ENCODE measurements at places on chromosomes 4 and X.

DNA sequence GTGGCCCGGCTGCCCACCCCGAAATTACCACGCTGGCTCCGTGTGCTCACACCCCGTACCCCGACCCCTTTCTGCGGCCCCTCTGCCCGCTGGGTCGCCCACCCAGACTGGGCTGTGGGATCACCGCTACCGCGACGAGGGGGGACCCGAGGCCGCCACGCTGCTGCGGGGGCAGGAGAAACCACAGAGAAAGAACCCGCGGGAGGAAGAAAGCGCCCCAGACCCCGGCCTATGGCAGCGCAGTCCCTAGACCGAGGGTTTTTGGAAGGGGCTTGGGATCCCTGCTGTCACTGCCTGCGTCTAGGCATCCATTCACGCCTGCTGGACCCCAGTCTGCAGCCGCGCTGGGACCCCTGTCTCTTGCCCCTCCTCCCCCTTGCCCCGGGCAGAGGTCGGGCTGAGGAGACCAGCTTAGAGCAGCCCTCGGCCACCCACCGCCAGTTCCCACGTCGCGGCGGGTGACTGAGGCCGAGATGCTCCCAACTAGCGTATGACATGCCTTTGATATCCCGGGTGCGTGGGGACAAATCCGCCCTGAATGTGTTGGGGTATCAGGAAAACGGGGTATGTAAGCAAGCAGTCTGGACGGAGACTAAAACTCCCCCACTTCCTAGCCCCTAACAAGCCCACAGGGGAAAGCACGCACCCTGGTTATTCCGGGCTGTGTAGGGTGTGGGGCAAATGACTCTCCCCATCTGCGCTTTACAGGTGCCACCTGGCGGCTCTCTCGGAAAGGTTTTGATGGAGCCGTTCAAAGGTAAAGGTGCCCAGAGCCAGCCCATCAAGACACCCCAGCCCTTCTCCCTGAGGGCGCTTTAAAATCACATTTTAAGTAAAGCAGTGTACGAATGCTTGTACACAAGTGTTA is 862 bp upstream of the INPP4B start:
- peak; percentile 18 for DNase-seq

GRCh38 chrX:140918398-140919038 is 83.9 kb upstream of the SPANXB1 start:
- DNase-seq, result peak; percentile 34

DNA sequence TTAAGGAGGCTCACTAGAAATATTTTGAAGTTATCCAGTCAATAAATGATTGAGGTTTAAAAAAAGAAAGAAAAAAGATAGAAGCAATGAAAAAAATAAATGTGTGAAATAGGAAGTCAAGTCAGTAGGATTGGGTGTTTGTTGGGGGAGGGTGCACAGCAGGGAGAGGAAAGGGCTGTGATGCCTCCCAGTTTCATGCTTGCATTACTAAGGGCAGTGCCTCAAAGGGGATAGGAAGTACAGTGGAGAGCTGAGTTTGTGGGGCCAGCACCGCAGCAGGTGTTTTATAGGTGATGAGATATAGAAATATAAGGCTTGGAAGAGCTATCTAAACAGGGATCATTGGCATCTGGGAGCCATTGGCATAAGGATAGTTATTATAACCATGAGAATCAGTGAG is 919.2 kb downstream of the STIM2 start:
- no peak for DNase-seq

- DNase-seq, result no peak
Observed at GRCh38 chr4:181597766-181598165, 645.4 kb upstream of the TENM3 start.

- DNase-seq, result no peak
Observed at GRCh38 chr4:177673985-177674489, 231.8 kb upstream of the AGA start.

DNA sequence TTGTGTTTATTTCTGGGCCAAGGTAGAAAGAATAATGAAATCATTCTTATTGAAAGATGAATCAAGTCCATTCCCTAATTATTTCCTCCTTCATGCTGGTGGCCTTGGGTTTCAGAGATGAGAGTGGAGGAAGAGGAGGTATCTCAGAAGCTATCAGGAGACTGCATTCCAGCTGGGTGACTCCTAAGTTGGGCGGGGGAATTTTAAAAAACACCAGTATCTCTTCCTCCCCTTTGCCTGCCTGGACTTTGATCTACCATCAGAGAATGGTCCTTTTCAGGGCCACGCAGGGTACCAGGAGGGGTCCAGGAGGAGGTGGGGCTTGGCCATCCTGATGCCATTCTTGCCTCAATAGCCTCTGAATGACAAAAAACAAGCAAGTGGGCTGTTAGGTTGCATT is 104.4 kb downstream of the ASMT start:
- DNase-seq, result no peak

DNA sequence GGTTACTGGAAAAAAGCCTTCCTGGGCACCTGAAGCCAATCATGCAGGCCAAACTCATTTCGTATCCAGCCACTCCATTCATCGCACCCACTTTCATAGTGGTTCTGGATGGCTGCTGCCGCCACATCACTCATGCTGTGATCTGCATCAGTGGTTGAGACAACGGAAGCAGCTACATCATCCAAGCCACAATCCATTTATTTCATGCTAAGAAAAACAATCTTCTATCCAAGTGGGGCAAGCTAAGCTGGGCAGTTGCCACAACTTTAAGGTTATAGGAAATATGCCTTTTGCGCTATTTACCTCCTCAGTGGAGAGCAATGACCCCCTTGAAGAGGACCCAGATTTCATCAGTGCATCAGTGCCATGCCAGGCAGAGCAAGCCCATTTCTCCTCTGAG is 124.6 kb downstream of the GRIA3 start:
- no peak for DNase-seq

DNA sequence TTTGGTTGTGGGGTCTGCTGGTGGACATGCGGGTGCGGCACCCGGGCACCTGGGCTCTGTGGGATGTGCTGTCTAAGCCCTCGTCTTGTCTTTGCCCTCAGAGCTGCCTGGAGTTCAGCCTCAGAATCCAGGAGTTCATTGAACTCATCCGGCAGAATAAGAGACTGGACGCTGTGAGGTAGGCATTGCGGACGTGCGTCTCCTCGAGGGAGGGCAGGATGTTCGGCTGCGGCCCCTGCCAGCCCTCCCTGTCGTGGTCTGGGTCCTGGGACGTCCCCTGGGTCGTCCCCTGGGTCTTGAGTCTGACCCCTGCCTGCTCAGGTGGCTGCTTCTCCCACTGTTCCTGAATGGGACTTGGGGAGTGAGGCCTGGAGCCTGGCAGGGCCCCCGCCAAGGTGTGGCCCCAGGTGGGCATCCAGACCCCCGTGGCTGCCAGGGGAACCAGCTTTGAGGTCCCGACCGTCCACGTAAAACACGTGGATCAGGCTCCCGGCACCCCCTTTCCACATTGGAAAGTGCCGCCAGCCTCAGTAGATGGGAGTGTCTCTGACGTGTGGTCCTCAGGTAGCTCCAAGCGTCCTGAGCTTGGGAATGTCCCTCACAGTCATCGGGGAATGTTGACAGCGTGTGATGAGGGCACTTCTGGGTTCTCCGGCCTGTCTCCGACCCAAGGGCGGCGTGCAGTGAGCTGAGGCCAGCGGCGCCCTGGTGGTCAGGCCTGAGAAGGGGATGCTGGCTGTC is 19.3 kb upstream of the UVSSA start:
- no peak for DNase-seq

GRCh38 chr4:89674876-89675459 is 162.0 kb downstream of the SNCA start:
- DNase-seq, result peak; percentile 67

- DNase-seq, result no peak
Observed at GRCh38 chr4:94333866-94334265, 8.8 kb downstream of the HPGDS start.

DNA sequence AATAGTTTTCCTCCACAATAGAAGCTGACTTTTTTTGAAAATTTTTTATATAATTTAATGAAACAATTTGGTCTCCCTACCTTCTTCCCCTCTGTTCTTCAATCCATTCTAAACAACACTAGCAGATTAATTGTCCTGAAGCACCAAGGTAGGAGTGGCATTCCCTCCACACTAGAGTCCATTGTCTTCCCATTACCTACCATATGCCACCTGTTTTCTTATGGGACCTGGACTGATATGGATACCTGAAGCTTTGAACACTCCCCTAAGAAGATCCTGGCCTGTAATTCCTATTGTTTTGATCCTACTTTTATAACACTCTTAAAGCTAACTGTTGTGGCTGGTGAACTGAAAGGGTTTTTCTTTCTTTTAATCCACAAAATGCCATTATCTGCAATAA is 92.0 kb downstream of the APBB2 start:
- DNase-seq, result no peak

DNA sequence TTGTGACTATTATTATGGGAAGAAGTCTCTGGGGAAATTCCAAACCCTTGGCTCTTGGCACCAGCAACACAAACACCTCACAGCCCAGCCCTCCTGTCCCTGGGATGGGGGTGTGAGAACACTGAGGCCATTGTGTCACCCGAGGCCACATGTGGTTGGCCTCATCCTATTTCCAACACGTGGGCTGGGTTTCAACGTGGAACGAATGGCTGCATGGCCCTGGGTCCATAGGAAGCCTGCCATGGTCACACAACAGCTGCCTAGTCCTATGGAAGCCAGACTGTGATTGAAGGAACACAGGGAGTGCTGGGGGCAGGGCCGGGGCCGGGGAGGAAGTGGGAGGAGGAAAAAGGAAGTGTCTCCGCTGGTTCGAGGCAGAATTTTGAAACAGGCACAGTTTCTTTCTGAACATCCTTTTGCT is 10.0 kb downstream of the CLCN4 start:
- DNase-seq, result no peak

GRCh38 chr4:172865103-172865502 is 303.5 kb upstream of the GALNT7 start:
- DNase-seq, result no peak

DNA sequence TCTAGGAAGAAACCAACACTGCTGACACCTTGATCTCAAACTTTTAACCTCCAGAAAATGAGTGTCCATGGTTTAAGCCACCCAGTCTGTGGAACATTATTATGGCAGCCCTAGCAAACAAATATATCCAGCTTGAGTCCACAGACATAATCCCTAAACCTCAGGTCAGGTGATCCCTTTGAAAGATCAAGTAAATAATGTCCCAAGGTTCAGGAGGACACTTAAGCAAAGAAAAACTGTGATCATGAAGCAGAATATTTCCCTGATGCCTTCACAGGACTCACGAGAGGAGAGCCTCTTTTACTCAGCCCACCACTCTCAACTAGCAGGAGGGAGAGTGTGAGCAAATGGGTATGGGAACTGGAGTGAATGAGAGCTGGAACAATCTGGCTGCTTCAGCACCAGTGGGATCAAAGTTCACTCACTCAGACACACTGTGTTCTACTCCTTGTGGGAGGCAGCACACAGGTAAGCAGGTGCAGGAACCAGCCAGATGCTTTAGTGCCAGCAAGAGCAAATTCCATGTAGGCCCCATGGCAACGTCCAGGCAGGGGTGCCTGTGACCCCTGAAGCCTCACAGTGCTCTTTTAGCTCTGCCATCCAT is 608.4 kb downstream of the RAB28 start:
- no peak for DNase-seq

GRCh38 chrX:10769696-10770619 is 149.6 kb upstream of the MID1 start:
- peak; percentile 95 for DNase-seq

- no peak for DNase-seq
Observed at GRCh38 chrX:132948648-132949260, 9.7 kb downstream of the HS6ST2 start.

Measured in NCI-H1092 treated with DMSO at 0.1 percent for 48 hours (cell line).